ENCODE measurements at places on chromosomes 16 and 17. TPM values are rescaled to one million over a fixed set of nuclear protein-coding genes. Genes with fewer than 3 reads are reported as not detected.

Gene NPEPPS
- 41.7 TPM for polyA plus RNA-seq

Gene MPP3
- 5.6 TPM for polyA plus RNA-seq

Gene HSF4
- 42.1 TPM for polyA plus RNA-seq

Gene CCL3
- 0.70 TPM for polyA plus RNA-seq

All from adipose tissue (tissue), 3 donors.